ENCODE measurements at places on chromosomes 12 and 14.

GRCh38 chr14:77065851-77066577 is 32.0 kb upstream of the CIPC start:
- DNase-seq = no peak

DNA sequence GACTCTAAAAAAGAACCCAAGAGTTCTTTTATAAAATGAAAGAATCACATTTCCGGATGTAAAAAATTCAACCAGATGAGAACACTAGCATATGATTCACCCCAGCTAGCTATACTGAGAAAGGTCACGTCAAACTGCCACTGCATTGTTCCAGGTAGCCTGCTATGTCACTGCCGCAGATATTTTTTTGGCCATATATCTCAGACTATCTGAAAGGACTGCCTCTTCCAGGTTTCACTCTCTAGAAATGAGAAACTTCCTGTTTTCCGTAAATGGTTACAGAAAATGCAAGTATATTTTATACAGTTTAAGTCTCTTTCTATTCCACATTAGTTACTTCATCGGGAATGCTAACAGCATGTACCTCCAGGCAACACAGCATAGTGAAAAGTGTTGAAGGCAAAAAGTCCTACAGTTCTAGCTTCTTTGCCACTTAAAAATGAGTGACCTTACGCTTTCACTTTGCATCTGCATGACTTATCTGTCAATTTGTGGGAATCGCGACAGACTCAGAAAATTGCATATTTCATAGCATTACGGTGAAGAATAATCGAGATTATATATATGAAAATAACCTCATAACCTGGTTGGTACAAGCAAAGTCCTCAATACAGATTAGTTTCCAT is 105.2 kb downstream of the MED13L start:
- DNase-seq = no peak

GRCh38 chr12:122076743-122077495 is 1.6 kb upstream of the MLXIP start:
- no peak for DNase-seq

GRCh38 chr12:118498171-118498570 is 121.8 kb downstream of the SUDS3 start:
- DNase-seq = no peak

GRCh38 chr14:55272922-55273321 is 1.7 kb downstream of the FBXO34 start:
- no peak for DNase-seq

GRCh38 chr14:79724934-79725717 is 486.2 kb downstream of the DIO2 start:
- DNase-seq = no peak

DNA sequence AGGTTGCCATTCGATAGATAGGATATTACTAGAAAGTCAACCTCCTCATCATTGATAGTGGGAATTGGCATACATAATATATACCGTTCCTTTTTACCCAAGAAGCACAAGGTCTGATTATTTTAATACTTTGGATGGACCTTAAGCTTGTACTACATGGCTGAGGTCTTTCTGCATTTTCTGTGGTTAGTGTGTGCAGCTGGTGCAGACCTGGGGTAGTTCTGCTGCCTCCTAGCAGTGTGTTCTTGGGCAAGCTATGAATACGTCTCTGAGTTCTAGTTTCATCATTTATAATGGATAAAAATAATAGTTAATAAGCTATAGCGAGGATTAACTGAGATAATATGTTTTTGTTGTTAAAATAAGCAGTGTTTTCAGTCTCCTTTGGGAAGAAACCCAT is 2.2 kb downstream of the ZDHHC17 start:
- no peak for DNase-seq

DNA sequence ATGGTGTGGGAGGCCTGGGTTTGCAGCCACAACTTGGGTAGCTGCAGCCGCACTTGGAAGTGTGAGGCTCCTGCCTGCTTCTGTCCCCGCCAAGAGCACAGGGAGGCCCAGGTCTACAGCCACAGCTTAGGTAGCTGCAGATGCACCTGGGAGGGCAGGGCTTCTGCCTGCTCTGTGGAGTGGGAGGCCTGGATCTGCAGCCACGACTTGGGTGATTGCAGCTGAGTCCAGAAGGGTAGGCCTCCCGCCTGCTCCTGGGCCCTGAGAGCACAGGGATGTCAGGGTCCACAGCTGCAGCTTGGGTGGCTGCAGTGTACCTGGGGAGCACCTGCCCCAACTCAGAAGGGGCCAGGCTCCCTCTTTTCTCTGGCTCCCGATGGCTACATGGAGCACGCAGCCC is 287.3 kb downstream of the AEBP2 start:
- DNase-seq = no peak

GRCh38 chr14:93343266-93343665 is 3.7 kb upstream of the COX8C start:
- DNase-seq = no peak

DNA sequence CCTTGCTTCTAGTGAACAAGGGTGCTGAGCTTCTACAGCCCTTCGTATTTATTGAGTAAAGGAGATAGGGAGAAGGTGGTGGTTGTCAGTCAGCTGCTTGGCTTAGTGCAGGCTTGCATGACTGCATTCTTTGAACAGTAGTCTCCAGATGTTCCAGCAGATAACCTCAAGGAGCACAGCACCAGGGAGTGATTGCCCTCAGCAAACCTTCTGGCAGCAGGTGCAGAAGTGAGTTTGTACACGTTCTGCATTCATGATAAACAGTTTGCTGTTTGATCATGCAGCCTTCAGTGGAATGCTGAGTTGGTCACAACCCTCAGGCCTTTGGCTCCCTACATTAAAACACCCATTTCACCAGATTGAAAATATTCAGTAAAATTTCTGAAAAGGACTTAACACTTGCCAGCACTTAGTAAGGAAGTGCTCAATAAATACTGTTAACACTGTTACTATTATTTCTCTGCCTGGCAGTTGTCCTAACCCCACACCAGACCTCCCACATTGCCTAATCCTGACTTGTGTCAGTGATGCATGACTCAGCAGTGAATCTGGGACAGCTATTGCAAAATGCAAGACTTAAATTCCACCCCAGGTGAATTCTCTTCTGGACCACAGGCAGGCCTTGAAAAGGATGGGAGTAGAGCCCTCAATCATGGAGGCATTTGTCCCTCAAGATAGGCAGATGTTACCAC is 18.9 kb upstream of the CARMIL3 start:
- no peak for DNase-seq

DNA sequence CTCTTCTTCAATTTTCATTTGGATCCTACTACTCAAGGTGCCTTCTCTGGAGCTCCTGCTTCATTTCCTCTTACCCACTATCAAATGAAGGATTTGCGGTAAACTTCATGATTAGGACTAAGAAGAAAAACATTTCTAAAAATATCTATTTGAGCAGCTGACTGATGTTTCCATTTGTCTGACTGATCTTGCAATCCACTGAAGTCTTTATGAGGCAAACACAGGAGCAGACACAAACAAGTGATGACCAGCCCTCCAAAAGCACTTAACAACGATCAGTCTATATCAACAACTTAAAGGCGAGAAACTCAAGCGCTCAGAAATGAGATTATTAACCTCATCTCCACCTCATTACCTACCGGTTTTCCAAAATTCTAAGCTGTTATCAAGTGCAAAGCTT is 26.2 kb downstream of the OSBPL8 start:
- DNase-seq = no peak

DNA sequence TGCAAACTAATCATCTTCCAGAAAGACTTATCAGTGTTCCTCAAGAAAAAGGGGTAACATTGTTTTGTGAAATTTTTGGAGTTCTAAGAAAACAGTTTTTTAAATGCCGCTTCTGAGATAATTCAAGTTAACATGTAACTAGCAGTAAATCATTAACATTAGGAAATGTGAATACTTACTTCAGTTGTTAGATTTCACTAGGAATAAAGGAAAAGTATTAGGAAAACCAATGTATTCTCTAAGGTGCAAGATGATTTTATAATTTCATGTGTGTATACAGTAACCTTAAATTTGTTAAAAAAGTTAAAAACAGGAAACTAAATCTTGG is 36.8 kb downstream of the PAPOLA start:
- DNase-seq = no peak

DNA sequence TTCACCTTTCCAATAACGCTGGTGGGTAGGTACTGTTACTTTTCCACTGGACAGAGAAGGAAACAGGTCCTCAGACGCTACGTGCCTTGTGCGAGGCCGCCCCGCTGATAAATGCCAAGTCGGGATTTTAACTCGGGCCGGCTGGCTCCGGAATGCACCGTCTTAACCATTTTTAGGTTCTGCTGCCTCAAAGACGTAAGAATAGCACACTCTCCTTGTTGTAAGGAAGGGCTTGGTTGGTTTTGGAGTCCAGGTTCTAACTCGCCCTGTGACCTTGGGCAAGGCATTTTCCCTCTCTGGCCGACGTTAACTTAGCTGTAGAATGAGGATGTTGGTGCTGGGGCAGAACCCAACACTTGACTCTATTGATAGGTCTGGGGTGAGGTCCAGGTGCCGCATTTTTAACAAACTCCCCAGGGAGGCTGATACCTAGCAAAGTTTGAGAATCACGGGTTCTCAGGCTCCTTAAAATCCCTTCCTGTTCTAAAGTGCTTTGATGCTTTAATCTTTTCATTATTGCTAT is 814 bp downstream of the ANKRD13A start:
- DNase-seq = no peak

DNA sequence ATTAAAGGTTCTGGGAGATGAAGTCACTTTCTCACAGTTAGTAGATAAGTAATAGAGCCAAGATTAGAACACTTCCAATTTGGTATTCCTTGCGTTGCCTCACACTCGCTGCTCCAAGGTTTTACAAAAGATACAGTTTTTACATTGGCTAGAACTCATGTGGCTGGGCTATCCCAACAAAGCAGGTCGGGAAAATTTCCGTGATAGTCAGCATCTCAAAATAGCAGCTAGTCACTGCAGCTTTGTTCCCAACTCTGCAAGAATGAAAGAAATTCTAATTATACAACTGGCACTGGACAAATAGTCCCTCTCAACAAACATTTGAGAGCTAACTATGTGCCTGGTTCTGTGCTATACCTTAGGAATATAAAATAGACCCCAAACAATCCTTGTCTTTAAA is 24.6 kb upstream of the PPP1R12A start:
- DNase-seq = no peak
